ENCODE measurements at places on chromosomes 5 and 9.
A peak's percentile ranks its signal among the peaks of the same experiment; 100 is the strongest.

- DNase-seq = no peak
These were observed 399.8 kb upstream of the PIK3R1 start for GRCh38 chr5:67815455-67816391.

DNA sequence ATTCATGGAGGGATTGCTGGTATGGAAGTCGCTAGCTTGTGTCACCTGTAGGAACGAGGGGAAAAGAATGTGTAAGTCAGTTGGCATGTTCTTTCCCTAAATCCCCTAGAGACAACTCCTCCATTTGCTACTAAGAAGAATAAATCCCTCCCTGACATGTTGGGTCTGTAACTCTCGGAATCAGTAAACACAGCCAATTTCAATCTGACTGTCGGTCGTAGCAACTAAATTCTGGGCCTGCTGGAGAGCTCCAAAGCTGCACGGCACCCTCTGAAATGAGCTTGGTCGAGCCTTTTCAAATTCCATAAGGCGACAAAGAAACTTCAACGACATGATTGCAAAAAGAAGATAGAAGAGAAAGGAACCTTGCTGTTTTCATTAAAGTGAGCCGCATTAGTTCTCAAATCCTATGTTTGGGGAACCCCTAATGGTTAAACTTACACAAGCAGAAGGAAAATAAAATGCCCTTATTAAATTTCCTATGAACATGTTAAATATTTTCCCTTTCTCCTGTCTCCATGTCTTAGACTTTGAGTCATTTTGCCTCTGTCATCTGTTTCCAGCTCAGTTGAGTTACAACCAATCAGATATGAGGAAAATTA lies 735.8 kb upstream of the WWC1 start:
- DNase-seq = no peak

- no peak for DNase-seq
These were observed 2.1 kb upstream of the SLC25A46 start for GRCh38 chr5:110736753-110737152.

GRCh38 chr9:81680006-81680405 lies 9.3 kb downstream of the TLE1 start:
- no peak for DNase-seq

DNA sequence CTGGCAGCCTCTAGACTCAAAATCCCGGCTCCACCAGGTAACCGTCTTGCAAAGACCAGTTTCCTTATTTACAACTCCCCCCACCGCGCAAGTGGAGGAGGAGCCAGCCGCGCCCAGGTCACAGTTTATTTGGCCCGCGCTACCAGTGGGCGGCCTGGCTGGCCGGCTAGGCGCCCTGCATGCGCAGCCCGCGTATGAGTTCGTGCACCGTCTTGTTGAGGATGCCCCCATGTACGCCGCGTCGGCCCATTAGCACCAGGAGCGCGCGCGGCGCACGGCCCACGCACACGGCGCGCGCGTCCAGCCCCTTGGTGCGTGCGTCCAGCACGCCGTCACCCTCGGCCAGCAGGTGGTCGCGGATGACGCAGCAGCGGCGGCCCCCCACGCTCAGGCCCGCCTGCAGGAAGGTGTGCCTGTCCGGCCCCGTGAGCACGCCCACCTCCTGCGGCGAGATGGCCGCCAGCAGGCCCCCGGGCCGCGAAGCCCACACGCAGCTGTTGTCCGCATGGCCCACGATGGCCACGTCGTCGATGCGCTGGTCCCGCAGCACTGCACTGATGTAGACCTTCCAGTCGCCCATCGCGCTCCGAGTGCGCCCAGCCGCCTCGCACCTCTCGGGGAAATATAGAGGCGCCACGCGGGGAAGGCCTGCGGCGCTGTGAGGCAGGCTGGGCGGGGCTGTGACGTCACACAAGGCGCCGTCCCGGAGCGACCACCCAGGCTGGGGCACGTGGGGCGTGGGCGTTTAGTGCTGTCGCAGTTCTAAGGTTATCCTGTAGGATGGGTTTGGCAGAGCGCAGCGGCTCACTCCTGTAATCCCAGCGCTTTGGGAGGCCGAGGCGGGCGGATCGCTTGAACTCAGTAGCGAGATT lies at the start of gene PFN3:
PFN3 (minus strand) TSS at position 665 of the 872 bp plus-strand sequence; CDS start at position 580, 85 bp downstream.
- no peak for DNase-seq

GRCh38 chr9:16257604-16258003 lies 612.9 kb downstream of the BNC2 start:
- no peak for DNase-seq

DNA sequence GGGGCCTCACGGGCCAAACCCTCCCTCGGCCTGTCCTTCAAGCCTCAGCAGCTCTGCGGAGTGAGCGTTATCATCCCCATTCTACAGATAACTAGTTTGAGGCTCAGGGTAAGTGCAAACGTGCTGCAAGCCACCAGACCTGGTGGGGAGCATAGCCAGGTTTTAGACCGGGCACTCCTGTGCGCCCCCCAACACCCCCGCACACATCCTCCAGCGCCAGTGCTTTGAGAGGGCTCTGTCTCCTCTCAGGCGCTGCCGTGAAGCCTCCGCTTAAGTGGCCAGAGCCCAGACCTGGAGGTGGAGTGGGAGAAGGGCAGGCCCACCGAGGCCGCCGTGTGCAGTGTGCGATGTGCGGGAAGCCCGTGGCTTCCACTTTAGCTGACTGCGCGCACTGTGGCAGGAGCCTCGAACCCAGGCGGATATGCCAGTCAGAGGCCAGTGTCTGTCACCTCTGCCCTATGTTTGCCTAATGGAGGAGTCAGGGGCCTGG lies 1.6 kb upstream of the MGAT1 start:
- no peak for DNase-seq

- peak; percentile 20 for DNase-seq
These were observed 171.3 kb downstream of the ST8SIA4 start for GRCh38 chr5:100731768-100732167.

DNA sequence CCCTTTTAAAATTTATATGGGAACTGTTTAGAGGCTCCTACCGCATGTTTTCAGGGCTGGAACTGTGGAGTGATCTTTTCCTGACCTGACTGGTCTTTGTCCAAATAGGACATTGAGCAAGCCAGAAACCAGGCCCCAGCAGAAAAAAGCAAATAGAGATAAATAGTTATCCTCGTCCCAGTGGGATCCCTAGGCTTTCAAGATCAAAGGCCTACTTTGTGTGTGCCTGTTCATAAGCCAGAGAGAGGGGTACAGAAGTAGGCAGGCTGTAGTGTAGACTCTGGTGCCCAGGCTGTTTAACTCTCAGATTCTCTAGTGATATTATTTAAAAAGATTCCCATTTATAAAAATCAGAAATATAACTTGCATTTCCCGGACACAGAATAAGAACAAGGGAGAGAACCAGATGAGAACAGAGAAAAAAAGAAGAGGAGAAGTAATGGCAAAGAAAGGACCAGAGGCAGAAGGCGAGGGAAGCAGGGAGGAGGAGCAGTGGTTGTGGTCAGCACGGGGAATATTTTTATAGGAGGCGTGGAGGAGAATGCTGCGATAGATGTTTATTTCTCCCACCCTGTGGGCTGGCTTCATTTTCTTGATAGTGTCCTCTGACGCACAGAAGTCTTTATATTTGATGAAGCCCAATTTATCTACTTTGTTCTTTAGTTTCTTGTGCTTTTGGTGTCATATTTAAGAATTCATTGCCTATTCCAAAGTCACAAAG lies 101.2 kb downstream of the AOPEP start:
- no peak for DNase-seq

DNA sequence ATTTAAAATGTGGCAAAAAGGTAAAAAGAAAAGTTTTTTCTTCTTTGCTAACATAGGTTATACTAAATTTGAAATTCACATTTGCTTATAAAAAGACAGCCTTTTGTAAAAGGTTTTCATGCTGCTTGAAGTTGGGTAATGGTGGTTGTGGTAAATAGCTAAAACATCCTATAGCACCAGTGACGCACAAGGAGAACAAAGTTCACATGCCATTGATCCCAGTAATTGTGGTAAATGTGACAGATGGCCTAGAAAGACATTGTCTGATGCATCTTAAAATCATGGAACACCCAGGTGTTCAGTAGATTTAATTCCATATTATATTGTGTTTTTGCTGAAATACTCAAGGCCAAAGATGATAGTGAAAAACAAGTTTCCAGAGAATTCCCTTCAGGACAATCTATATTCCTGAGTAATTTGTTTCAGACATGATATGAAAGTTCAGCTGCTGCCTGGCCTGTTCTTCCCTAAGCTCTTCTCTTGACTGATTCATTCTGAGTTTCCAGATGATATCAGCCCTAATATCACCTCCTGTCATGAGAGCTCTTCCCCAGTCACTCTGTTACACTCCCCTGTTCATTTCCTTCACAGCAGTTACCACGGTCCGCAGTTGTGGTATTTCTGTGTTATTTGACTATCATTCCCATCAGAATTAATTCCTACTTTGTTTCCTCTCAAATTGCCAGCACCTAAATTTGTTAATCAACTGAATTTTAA lies 4.6 kb upstream of the FBXL17 start:
- no peak for DNase-seq

- no peak for DNase-seq
These were observed 106.7 kb upstream of the PTPN3 start for GRCh38 chr9:109604781-109605180.

DNA sequence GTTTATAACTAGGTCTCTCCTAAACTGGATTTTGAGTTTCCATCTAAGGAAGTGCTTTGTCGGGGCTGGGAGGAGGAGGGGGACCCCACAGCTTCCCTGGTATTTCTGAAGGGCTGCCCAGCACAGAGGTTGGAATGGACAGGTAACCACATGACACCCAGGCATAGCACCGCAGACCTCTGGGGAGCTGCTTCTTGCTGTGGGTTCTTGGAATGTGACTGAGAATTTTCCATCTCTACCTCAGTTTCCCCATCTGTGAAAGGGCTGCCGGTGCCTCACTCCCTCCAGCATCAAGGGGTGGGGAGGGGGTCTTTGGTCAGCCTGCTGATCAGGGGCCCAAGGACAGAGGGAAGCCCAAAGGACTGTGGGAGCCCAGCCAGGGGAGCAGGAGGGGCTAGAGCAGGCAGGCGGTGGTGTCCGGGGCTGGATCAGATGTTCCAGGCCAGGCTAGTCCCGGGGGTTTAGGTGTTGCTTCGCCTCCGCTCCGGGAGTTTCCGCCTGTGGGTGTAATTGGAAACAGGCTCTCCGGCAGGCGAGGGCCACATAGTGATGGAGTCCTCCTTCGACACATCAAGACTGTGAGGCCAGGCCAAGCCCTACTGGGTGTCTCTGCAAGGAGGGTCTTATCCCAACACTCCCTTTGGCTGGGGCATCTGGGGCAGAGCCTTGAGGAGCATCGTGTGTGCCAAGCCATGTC lies 3.3 kb downstream of the OLFML2A start:
- DNase-seq = no peak

GRCh38 chr5:108925073-108925472 lies 177.4 kb downstream of the FER start:
- no peak for DNase-seq

- DNase-seq = no peak
These were observed 76.5 kb downstream of the COL5A1 start for GRCh38 chr9:134717924-134718645.
